ENCODE measurements at places on chromosomes 4 and X.
A peak's percentile ranks its signal among the peaks of the same experiment; 100 is the strongest.

DNA sequence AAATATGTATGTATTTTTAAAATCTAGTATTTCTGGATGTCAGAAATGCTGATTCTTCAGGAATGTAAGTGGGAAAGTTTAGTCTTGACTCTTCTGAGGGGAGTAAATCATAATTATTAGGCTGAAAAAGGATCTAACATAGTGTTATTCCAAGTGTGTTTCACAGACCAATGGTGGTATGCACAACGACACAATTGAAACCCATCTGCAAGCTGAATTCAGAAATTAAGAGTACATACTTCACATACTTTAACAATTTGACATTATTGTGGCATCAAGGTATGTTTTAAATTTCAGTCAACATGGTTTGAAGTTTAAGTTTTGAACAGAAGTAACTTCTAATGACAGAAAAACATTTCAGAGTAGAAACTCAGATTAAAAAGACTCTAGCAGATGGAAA lies 236.7 kb downstream of the SLC7A11 start:
- DNase-seq = no peak

- DNase-seq = no peak
Measured at GRCh38 chr4:19575924-19576323, 675.8 kb upstream of the SLIT2 start.

DNA sequence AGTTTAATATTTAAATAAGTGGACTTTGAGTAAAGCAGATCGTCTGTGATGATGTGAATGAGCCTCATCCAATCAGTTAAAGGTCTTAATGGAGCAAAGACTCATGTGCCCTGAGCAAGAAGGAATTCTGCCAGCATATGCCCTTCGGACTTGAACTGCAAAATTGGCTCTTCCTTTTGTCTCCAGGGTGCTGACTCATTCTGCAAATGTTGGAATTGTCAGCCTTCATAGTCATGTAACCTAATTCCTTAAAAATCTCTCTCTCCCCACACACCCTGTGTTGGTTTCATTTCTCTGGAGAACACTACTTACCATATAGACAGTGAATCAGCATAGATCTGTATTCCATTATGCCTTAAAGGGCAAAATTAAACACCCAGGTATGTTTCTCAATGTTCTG lies 609.8 kb upstream of the GALNTL6 start:
- no peak for DNase-seq

- no peak for DNase-seq
Measured at GRCh38 chr4:44150091-44150576, 298.5 kb downstream of the KCTD8 start.

GRCh38 chr4:139795527-139796314 lies 130.1 kb downstream of the MGST2 start:
- no peak for DNase-seq

DNA sequence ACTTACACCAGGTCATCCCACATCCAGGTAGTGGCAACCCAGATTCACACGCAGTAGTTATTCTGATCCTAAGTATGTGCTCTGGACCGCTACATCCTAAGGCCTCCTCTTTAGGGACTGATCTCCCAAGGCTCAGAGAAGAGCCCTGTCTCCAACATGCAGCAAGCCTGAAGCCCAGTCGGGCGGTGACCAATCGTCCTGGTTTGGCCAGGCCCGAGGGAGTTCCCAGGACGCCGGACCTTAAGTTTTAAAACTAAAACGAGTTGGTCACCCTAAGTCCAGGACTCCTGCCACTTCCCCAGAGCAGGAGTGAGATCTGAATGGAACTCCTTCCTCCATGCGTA lies 385 bp downstream of the LYAR start:
- DNase-seq = no peak

DNA sequence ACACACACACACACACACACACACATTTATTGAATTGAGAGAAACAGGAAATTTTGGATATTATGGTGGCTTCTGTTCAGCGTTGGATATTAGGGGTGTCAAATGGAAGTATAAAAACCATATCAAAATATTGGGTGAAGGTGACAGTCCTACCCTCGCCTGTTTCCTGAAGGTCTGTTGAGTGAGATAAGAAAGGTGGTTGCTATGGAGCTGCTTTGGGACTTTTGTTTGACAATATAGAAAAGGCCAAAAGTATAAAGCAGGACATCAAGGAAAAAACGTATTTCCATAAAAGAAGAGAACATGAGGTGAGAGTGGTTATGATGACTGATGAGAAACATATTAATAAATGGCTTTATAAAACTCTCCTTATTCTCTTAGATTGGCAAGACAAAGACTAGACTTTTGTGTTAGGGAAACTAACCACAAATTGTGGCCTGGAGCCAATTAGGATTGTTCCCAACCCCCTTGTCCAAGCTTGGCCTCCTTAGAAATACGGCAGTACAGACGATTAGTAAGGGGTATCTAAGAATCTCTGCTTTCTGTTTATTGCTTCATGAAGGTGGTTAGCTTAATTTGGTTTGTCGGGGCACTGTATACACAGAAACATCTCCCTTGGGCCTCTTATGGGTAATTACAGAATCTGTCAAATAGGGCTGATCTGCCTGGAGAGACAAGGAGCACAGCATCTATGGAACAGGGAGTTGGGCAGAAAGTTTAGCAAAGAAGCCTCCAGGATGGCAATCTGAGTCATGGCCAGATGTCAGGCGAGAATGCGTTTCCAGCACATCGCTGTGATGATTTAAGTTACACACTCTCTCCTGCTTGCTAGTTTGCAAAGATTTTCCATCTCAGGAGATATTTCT lies 198.0 kb downstream of the CBR4 start:
- DNase-seq = no peak

DNA sequence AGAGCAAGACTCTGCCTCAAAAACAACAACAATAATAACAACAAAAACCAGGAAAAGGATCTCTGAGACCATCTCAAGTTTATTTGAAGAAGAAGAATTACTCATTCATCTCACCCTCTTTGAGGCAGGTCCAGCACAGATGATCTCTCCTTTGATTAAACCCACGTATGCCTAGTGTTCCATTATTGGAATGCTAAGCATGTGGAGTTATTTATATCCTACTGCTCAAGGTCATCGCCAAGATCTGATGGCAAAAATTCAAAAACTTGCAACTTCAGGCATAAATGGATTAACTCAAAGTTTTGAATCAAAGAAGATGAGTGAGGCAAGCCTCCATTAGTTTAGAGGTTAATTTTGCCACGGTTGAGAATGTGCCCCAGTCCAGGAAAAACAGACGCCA lies 184.2 kb downstream of the DHRSX start:
- no peak for DNase-seq

GRCh38 chr4:98663226-98664006 lies 5.0 kb upstream of the TSPAN5 start:
- DNase-seq = peak; percentile 39

DNA sequence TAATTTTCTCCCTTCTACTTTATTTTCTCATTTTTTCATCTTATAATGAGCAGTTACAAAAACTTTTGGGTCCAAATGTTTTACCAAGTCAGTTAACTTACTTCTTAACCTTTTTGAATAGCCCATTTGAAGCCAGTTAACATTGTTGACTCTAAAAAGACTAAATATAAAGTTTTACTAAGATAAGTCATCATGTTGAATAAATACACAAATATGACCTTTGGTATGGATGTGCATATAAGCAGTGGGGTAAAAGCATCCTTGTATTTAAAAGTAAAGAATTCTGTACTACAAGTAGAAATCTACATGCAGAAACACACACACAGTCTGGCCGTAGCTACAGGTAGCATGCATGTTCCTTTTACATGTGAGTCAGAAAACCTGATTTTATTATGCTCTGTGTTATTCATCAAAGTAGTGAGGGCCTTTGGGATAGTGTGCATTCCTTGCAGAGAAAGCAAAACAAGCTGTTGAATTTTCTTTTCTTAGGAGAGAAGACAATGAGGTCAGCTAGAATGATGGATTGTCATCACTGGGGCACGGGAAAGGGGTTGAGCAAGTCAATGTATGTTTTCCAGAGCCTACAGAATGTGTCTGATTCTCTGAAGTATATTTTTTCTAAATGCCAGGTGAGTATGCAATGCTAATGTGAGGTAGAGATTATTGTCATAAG lies 533.2 kb upstream of the AGA start:
- no peak for DNase-seq

- DNase-seq = no peak
Measured at GRCh38 chr4:8045909-8046308, 106.2 kb upstream of the AFAP1 start.

DNA sequence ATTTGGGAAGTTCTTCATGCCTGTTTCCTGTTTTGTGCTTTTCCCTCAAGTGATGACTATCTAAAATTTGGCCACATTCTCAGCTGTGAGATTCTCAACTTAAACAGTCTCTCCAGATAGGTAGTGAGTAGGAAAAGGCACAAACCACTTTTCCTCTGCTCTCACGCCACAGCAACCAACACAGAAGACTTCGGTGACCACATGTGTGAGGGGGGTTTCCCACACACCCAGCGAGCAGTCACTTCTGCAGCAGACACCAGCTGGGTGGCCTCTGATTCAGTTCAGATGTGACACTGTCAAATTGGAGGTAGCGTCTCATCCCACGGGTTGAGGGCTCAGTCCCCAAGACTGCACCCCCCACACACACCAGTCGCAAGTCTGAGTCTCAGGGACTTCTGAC lies 25.1 kb upstream of the CLDN34 start:
- DNase-seq = peak; percentile 14

GRCh38 chrX:133926099-133926498 lies 59.3 kb downstream of the GPC3 start:
- DNase-seq = no peak

- no peak for DNase-seq
Measured at GRCh38 chrX:2664502-2664901, 26.6 kb upstream of the CD99 start.

GRCh38 chr4:159296061-159296460 lies 193.2 kb downstream of the RAPGEF2 start:
- no peak for DNase-seq

GRCh38 chrX:28584025-28584424 lies 3.2 kb upstream of the IL1RAPL1 start:
- DNase-seq = no peak

GRCh38 chr4:118155516-118155915 lies 121.2 kb downstream of the NDST3 start:
- no peak for DNase-seq

- DNase-seq = no peak
Measured at GRCh38 chr4:111601671-111602070, 543.6 kb upstream of the FAM241A start.
